NCI-H187 (cell line): ENCODE measurements at places on chromosomes 7 and 10.

DNA sequence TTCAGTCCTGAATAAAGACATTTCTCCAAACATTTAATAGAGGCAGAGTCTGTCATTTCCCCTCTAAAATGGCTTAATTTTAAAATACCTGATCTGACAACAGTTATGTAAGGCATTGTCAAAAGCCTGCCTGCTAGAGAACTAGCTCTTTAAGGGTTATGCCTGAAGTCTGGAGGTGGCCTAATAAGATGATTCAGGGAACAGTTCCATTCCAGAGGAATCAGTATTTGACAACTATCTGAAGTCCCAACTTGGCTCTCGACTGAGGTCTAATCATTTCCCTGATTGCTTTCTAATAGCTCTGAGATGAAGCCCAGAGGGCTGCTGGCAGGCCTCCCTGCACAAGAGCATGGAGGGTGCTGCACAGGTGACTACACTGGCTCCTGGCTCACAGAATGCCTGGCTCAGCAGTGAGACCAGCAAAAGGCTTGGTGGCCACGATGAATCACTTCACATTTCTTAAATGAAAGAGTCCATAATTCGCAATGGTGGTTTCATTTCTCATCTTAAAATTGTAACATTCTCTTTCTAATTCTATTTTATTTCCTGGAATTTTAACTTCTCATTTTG is 509.6 kb upstream of the POM121L12 start:
- DNase-seq = no peak

DNA sequence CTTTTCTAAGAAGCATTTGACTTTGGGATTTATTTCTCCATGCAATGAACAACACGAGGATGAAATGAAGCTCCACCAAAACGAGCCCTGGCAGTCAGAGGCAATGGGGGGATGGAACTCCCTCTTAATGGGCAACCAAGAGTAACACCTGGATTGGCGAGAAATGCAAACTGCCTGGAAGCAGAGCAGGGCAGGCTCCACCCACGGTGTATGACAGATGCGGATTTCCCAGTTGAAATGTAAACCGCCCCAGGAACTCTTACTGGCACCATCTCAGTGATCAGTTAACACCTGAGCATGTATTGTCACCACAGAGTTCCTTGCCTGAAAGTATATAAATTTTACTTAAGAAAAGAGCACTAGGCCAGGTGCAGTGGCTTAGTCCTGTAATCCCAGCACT is 47.3 kb upstream of the AUTS2 start:
- no peak for DNase-seq

DNA sequence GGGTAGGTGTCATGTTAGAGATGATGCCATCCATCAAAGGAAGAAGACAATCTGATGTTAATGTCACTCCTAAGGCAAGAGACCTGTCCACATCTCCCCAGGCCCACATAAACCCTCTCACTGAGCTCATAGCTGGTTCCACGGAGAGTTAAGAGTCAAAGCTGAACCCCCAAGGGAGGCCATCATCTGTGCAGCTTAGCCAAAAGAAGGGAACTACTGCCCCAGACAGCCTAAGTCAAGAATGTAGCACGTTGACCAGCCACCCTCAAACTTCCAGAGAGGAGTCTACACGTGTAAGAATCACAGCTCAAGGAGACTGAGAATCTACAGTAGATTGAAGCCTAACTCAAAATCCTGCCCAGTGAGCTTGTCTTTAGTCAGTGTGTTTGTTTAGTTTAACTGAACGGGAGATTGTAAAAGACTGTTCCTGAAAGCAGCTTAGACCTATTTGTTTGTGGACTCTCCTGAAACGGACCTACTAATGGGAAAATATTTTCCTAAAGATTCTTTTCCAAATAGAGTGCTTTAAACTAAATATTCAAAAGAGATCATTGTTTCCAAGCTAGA is 192.7 kb upstream of the NFE2L3 start:
- no peak for DNase-seq

GRCh38 chr10:34474555-34475273 is 340.4 kb downstream of the PARD3 start:
- no peak for DNase-seq

GRCh38 chr10:128525444-128525843 is 399.2 kb upstream of the MKI67 start:
- DNase-seq = no peak

- DNase-seq = no peak
These were observed 816 bp upstream of the LRRC4 start for GRCh38 chr7:128031901-128032604.

DNA sequence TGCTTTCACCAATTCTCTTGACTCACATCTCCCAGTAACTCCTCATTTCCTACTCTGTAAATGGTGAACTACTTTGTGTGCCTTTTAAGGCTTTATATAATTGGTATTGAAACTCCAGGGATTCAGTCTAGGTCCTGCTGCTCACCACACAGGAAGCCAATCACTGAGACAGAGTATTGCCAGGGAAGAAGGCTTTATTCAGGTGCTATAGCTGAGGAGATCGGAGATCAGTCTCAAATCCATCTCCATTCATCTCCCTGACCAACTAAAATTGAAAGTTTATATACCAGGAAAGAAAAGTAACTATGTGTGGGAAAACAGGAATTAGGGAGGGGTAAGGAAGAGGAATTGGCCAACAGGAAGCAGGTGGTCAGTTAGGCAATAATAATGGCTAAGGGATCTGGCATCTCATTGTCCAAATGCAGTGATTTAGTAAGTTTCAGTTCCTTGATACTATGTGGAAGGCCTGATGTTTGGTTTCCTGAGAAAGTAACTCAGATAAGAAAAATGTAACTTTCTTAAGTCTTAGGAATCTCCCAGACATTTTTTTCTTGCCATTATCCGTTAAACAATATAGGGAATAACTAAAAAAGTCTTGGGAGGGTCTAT is 10.2 kb upstream of the SDHAF3 start:
- no peak for DNase-seq

DNA sequence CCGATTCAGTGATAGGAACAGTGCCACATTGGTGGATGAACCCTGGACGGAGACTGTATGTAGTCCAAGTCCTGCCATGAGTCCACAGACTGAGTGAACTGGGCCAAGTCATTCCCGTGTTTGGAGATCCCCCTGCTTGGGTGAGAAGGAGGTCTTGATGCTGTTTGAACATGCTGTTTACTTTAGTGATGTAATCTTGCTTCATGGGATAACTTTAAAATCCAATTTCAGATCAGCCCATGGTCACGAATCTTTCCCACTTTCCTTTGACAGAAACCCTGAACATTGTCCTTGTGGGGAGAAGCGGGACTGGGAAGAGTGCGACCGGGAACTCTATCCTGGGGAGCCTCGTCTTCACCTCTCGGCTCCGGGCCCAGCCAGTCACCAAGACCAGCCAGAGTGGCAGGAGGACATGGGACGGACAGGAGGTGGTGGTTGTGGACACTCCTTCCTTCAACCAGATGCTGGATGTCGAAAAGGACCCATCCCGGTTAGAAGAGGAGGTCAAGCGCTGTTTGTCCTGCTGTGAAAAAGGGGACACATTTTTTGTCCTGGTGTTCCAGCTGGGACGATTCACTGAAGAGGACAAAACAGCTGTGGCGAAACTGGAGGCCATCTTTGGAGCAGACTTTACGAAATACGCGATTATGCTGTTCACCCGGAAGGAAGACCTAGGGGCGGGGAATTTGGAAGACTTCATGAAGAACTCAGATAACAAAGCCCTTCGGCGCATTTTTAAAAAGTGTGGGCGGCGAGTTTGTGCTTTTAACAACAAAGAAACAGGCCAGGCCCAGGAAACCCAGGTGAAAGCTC is 26.6 kb downstream of the GIMAP8 start:
- DNase-seq = no peak

- no peak for DNase-seq
These were observed at the start of gene NPSR1 for GRCh38 chr7:34657632-34658268. Gene NPSR1 (plus strand): TSS chr7:34658218. CDS start chr7:34658413, 195 bp downstream.

DNA sequence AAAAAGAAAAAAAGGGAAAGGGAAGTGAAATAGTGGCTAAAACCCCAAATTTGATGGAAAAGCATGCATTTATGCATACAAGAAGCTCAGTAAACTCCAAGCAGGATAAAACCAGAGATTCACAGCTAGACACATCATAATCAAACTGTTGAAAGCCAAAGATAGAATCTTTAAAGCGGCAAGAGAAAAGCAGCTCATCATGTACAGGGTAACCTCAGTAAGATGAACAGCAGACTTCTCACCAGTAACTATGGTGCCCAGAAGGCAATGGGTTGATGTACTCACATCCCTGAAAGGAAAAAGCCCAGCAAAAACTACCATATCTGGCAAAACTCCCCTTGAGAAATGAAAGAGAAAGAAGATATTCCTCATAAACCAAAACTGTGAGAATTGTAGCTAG is 60.4 kb downstream of the TPST1 start:
- no peak for DNase-seq
